ENCODE measurements at places on chromosomes 11 and 22.

- DNase-seq: peak; percentile 29
Measured at GRCh38 chr11:57357856-57358255, 19.7 kb downstream of the P2RX3 start.

- DNase-seq: no peak
Measured at GRCh38 chr11:4459500-4459899, 10.4 kb downstream of the OR52K2 start.

DNA sequence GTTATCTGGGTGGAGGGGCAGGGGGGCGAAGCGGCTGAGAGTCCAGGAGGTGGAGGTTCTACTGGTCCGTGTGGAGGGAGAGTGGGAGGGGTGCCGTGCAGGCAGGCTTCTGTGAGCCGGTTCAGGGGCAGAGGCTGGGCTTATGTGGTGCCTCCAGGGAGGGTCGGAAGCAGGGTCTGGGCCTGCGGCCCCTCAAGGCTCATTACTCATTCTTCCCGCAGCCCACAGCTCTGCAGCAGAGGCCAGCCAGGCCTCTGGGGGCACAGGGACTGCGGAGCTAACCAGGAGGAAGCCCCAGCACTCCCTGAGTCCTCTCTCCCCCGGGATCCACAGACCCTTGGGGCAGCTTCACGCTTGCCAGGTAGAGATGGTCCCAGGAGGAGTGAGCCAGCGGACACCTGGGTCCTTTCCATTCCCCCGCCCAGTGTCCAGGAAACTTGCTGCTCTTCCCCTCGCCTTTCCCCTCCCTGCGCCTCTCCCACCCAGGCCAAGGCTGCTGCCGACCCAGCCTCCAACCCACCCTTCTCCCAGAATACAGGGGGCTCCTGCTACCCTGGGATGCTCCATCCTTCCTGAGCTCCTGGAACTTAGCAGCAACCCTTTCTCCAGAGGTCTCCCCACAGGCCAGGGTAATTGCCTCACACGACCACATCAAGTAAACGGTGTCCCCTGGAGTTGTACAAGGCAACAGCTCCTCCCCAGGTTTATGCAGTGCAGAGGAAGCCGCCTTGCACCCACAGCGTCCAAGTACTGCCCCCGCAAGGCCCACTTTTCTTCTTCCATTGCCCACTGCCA lies 6.3 kb downstream of the NRXN2 start:
- DNase-seq: no peak

DNA sequence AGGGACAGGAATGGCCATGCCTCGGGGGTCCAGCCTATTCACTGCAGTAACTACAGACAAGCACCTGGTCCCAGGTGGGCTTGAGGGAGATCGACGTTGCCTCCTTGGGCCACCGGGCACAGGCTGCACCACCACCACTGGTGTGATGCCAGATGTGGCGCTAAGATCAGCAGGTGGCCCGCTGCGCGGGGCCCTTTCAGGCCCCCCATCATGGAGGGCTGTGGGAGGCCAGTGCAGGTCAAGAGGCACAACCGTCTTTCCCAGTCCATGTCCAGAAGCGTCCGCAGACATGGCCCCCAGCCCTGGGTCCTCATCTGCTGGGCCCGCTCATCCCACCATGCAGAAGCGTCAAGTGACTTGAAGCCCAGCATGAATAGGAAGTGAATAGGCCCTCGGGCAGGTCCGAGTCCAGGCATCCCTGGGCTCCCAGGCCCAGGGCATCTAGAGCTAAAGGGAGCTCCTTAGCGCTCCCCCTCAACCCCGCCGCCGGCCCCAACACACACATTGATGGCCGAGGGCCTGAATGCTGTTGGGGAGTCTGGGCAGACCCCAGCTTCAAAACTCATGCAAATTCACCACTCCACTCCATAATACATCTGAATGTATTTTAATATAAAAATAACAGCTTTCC lies 18.3 kb downstream of the FADS3 start:
- no peak for DNase-seq

- DNase-seq: no peak
Measured at GRCh38 chr11:112087212-112087611, 539 bp downstream of the SDHD start.

- DNase-seq: peak; percentile 30
Measured at GRCh38 chr11:69293819-69294505, at the start of gene MYEOV. Gene MYEOV, plus strand, starts transcription at chr11:69294155. Its CDS starts 1,200 bp downstream, at chr11:69295355.

DNA sequence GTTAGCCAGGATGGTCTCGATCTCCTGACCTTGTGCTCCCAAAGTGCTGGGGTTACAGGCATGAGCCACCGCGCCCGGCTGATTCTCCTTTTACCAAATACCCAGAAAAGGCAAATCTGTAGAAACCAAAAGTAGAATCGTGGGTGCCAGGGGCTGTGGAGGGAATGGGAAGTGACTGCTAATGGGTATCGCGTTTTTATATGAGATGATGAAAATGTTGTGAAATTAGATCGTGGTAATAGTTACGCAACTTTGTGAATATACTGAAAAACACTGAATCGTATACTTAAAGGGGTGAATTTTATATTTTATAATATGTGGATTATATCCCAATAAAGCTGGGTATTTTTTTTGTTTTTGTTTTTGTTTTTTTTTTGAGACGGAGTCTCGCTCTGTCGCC lies 48.2 kb upstream of the CREB3L1 start:
- DNase-seq: no peak

- DNase-seq: no peak
Measured at GRCh38 chr22:32644252-32645100, 157.0 kb upstream of the TIMP3 start.

DNA sequence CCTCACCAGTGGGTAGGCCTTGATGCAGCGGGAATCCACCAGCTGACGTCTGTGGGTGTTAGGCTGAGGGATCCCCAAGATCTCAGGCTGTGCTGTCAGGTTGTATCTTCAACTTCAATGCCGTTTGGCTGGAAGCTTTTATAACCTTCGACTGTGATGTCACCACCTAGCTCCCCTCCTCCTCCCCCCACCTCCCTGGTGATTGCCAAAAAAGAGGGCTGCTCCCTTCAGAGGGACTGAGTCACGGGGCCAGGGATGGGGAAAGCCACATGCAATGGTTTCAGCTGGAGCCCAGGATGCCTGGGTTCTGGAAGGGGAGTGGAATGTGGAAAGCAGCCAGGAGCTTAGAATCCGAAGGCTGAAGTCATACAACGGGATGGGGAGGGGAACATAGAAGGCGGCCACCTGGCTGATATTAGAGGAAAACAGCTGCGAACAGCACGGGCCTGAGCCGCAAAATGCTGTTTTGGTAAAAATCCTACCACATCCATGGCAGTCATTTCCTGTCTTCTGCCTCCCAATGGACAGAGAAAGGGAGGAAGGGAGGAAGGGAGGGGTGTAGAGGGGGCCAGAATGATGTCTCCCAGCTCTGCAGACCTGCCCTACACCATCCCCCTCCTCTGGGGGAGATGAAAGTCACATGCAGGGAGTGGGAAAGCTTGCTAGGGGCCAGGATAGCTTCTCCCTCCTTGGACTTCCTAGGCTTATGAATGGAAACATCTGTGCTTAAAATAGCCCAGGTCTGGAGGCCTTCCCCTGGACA lies at the start of gene LRRN4CL:
Gene LRRN4CL (minus strand): TSS at position 110 of the 763 bp plus-strand sequence. CDS start 1,022 bp downstream, outside the sequence.
- peak; percentile 98 for DNase-seq

- no peak for DNase-seq
Measured at GRCh38 chr22:46574993-46575910, 37.8 kb upstream of the CELSR1 start.

GRCh38 chr22:49751966-49752597 lies 75.6 kb downstream of the BRD1 start:
- no peak for DNase-seq

GRCh38 chr22:39655831-39656230 lies 85.3 kb downstream of the CACNA1I start:
- no peak for DNase-seq

DNA sequence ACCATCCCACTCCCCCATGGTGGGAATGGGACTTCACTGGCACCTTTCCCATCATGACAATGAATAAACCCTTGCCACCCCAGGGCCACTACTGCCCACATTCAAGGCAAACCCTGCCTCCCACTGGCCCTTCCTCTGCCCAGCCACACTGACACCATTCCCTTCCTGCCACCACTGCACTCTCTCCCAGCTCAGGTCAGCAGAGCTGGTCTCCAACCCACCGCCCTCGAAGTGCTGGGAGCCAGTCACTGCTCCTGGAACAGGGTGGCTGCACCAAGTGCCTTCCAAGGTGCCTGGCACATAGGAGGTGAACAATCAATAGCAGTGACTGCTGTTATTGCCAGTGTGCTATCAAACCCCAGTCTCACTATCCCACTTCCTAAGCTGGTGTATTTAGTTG lies 27.1 kb downstream of the PRDM10 start:
- DNase-seq: no peak

Data from AG08395 (cell line).